ENCODE measurements at places on chromosomes 5 and 9.
A peak's percentile ranks its signal among the peaks of the same experiment; 100 is the strongest.

DNA sequence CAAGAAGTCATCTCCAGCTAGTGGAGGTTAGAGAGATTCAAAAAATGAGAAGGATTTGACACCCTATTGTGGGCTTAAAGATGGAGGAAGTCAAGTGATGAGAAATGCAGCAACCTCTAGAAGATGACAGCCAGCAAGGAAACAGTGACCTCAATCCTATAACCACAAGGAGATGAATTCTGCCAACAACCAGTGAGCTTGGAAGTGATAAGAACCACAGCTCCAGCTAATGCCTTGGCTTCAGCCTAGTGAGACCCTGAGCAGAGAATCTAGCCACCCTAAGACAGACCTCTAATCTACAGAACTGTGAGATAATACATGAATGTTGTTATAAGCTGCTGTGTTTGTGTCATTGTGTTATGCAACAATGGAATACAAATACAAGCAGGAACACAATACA, 262.4 kb downstream of the GRIA1 start:
- no peak for DNase-seq

DNA sequence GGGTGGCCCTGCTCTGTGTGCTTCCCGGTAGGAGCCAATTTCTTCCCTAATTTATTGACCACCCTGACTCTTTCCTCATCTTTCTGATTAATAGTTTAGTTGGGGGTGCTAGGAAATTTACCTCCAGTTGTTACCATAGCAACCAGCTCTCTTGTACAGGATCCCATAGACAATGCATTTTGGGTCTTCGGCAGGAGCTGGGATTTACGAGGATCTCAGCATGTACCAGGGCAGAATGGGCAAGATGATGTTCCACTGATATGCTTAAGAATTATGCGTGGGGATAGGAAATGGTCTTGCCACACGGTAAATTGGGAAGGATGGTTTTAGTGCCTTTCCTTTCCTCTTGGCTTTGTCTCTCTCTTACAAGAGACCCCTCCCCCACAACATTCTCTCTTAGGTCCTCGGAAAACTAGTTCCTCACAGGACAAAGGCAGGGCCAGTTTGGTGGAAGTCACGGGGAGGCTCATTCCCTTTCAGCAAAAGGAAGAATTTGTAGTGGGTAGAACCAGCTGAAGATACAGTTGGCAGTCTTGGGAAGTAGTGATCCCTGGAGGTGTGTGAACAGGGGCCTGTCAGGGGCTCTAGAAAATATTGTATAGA, 133.4 kb upstream of the SHB start:
- no peak for DNase-seq

GRCh38 chr5:98168871-98169270, 604.6 kb upstream of the RGMB start:
- DNase-seq, result no peak

GRCh38 chr9:87898151-87898550, 15.5 kb downstream of the SPATA31E1 start:
- DNase-seq, result no peak

DNA sequence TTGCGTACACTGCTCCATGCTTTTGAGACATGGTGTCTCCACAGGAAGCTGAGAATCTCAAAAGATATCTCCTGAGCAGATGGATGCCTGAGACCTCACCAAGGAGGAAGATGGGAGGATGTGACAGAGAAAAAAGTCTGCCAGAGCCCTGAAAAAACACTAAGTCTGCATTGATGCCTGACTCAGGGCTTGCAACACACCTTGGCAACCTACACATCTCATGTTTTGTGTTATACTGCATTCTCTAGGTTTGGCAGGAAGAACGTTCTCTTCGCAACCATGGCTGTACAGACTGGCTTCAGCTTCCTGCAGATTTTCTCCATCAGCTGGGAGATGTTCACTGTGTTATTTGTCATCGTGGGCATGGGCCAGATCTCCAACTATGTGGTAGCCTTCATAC, 19.2 kb downstream of the SLC22A4 start:
- no peak for DNase-seq

DNA sequence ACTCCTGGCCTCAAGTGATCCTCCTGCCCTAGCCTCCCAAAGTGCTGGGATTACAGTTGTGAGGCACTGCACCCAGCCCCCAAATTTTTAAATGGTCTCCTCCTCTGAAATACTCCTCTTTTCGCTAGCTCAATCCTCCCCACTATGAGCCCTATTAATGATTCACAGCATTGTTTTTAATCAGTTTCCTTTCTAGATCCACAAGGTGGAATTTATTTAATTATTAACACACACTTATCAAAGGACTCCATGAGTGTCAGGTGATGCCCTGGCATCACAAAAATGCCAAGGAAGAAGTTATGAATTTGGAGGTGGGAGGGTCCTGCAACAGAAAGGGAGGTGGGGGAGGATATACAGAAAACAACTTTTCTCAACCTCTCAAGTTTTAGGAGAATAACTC, 806.5 kb downstream of the PRELID2 start:
- no peak for DNase-seq

DNA sequence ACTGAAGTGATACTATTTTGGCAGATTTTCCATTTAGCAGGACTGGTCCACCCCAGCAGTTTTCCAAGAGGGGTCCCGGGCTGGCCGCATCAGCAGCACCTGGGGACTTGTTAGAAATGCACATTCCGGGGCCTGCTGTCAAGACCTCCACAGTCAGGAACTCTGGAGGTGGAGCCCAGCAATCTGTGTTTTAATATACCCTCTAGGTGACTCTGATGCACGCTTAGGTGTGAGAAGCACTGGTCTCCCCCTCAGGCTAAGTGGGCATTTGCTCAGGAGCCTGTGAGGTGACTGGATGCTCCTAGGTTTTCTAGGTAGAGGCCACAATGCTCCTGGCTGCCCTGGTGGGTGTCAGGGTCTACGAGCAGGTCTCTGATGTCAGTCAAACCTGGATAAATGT, 81.7 kb downstream of the DCP2 start:
- no peak for DNase-seq

DNA sequence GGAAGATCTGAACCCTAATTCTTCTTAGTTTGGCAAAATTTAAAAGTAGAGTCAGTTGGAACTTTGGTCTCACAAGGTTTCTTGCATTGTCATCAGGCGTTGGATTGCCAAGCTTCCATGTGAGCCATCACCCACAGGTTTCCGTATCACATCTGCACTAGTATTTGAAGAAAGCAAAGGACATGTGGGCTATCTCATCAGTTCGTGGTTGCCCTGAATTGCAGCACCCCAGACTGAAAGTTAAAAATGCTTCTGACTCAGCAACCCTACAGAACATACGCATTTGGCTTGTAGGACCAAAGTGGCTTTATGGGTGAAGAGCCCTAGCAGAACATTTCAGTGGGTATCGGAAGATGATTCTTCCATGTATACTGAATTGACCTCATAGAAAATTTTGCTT, 358.0 kb downstream of the ENC1 start:
- no peak for DNase-seq

DNA sequence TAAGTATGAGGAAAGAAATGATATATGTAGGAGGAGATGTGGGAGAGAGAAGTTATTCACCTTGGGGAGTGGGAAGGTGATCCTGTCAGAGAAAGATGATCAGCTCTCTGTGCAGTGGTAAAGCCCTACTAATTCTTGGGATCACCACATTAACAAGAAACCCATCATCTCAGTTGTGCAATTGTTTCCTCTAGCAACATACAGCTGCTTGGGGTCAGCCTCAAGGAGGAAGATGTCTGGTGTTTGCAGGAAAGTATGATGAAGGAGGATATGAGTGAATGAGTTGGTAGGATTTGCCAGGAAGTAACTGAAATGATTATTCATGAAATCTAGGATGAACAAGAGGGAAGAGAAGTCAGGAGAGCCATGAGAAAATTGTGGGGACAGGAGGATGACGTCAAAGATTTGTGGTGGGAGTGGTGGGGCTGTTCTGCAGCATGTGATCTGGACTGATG, 50.1 kb downstream of the TNFSF8 start:
- DNase-seq, result no peak

- no peak for DNase-seq
Measured at GRCh38 chr9:99663297-99663696, 158.4 kb upstream of the NR4A3 start.

DNA sequence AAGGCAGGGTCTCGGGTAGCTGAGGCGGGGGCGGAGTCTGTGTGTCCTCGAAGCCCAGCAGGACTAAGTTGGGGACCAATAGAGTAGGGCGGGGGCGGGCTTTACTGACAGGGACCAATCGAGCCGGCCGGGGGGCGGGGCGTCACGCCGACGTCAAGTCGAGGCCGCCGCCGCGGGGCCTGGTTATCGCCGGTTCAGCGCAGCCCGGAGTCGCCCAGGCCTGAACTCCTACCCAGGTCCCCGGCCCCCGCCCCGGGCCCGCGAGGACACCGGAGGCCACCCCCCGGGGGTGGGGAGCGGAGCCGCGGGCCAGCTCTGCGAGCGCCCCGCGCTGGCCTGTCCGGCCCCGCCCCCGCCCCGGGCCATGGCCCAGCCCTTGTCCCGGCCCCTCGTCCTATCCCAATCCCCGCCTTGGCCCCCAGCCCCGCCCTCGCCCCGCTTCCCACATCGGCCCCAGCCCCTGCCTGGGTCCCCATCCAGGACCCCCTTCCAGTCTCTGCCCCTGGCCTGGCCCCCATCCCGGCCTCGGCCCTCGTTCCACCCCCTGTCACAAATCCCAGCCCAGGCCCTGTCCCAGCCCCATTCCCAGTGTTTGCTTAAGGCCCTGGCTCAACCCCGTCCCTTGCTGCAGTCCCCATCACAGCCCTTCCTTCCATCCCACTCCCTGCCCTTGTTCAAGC, at the start of gene TMEM8B:
Gene TMEM8B (plus strand): TSS at position 145 of the 680 bp plus-strand sequence. CDS start 220 bp downstream, at position 365.
- DNase-seq, result peak; percentile 87

DNA sequence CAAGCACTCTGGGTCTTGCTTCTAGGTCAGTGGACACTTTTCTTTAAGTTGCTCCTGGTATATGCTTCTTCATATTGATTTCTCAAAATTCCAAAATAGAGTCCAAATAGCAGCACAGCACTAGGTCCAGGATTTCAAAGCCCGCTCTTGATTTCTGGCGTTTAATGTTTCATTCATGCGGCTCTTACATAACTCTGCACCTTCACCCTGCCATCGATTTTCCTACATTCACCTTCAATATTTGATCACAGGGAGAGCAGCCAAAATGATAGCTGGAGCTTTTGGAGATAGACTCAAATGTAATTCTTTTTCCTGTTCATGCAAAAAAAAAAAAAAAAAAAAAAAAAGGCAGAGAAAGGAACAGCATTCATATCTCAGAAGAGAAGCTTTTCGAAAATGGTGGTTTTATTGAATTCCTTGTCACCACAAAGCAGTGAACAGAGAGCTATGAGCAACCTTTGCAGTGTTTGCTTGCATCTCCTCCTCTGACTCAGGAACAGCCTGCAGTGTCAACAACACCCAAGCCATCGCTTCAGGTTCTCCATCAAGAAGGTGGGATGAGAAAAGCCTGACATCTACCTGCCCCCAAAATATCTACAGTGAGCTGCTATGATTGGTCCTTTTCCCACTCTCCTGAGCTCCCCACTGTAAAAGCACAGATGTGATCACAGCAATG, 97.8 kb downstream of the MED10 start:
- no peak for DNase-seq

DNA sequence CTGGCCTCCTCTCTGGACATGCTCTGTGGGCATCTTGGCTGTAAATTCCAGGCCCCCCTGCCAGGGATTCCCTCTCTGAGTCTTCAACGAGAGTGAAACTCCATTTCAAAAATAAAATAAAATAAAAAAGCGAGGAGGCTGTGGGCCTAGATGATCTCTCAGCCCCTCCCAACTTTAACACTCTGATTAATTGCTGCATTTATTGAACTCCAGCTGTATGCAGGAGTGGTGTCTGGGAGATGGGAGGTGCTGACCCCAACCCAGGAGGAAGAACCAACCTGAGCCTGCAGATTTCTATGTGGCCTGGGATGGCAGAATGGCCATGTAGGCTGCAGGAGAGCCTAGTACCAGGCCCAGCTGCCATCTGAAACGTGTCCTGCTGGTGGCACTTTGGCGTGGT, 154.5 kb upstream of the IER5L start:
- DNase-seq, result no peak

DNA sequence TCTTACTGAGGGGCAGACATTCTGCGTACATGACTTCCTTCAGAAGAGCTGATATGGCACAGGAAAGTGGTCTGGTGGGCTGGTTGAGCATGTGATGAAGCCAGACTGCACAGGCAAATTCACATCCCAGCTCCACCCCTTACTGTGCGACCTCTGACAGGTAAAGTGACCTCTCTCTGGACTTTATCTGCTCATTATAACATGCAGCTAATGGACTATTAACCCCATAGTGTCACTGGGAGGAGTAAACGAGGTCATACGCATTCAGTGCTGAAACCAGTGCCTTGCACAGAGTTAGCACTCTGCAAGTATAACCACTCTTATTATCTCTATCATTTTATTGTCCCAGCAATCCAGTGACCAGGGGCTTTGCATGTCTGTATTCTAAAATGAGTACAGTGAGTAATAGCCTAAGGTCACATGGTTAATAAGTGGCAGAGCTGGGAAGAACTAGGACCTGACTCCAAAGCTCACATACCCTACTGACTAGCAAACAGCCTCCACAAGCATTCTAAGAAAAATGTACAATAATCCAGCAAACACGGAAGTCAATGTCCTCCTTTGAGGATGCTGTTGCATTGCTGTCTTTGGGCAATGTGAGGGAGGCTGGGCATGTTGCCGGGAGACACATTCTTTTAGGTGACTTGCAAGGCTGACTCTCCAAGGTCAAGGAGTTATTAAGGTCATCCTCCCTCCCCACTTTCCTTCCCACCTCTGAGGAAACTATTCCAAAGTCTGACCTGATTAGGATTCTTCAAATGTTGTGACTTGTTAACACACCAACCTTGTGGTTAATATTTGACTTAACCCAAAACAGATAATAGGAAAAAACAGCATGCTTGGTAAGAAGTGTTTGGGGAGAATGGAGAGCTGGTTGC, 19.0 kb downstream of the GLRX start:
- DNase-seq, result no peak

GRCh38 chr5:9094582-9094981, 451.3 kb downstream of the SEMA5A start:
- no peak for DNase-seq

- no peak for DNase-seq
Measured at GRCh38 chr9:89455356-89455824, 42.5 kb downstream of the SEMA4D start.

GRCh38 chr5:58934629-58935097, 351.8 kb downstream of the RAB3C start:
- DNase-seq, result no peak

DNA sequence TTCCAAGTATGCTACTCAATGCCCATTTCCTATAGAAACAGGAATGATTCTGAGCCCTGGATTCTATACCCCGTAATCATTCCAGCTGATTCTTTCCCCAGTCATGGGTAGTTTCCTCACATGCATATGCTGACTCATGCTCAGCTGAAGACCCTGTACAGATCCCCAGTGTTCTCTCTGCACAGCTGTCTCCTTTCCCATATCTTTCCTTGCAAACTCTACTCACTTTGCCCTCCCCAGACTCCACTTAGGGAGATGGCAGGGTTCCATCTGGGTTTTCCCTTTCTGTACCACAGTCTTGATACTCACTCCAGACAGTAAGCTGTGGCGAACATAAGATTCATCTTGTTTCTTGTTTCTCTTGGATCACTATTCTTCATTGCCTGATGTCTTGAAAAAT, 357.6 kb downstream of the RAB3C start:
- no peak for DNase-seq

GRCh38 chr9:127711226-127711701, 4.2 kb downstream of the PTRH1 start:
- DNase-seq, result no peak

Data from effector memory CD8-positive, alpha-beta T cell (primary cell).